ENCODE measurements at places on chromosomes 12 and 14.

DNA sequence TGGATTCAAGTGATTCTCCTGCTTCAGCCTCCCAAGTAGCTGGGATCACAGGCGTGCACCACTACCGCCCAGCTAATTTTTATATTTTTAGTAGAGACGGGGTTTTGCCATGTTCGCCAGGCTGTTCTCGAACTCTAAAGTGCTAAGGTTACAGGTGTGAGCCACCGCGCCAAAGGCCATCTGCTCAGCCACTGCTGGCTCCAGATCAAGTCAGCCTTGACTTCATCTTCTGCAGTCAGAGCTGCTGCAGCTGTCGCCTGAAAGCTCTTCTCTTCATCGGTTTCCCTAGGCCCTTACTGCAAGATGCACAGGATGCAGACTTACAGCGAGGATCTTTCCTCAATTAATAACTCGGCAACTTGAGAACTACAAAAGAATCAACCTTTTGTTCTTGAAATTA lies 66.8 kb downstream of the CLIP1 start:
- no peak for DNase-seq

DNA sequence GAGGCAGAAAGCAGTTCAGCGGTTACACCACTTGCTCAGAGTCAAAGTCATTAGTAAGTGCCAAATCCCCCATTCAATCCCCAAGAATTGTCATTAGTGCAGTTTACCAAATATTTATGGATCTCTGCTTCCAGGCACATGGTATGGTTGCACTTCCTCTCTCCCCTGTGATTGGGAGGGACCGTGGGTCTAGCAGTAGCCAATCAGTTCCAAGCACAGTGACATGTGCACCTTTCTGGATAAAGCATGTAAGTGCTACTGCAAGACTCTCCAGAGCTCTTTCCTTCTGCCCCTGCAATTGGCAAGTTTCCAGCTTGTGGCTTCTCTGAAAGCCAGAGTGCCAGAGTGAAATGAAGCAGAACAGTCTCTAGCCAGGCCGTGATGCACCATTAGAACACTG lies 85.3 kb upstream of the FLRT2 start:
- no peak for DNase-seq

DNA sequence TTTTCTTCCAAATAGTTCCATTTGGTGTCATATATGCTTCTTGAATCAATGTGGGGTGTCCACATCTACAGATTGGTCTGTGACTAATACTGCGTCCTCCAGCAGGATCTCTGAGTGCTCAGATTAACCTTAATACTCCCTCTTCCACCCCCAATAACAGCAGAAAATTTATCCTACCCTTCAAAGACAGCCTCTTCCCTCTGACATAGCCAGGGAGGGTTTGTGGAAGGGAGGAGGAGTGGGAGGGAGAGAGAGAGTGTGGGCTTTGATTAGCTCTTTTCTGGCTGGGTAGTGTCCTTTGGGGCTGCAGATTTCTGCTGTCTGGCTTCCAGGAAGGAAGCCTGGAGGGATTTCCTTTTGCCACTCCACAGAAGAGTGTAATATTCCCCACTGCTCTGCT lies 220.7 kb downstream of the TTC6 start:
- no peak for DNase-seq

GRCh38 chr12:122486805-122487426 lies 13.8 kb downstream of the ZCCHC8 start:
- no peak for DNase-seq

GRCh38 chr12:88035907-88036289 lies 6.7 kb upstream of the C12orf50 start:
- no peak for DNase-seq

All from stimulated activated effector memory CD8-positive, alpha-beta T cell treated with anti-CD3 and anti-CD28 coated beads, Interleukin-12 subunit alpha, Interleukin-12 subunit beta, amount 100 ng/mL, for 72 hours (primary cell).